Stimulated activated CD8-positive, alpha-beta memory T cell treated with anti-CD3 and anti-CD28 coated beads, Interleukin-7, amount 100 ng/mL, for 1 hour (primary cell): ENCODE measurements at places on chromosomes 2 and 18.
A peak's percentile ranks its signal among the peaks of the same experiment; 100 is the strongest.

DNA sequence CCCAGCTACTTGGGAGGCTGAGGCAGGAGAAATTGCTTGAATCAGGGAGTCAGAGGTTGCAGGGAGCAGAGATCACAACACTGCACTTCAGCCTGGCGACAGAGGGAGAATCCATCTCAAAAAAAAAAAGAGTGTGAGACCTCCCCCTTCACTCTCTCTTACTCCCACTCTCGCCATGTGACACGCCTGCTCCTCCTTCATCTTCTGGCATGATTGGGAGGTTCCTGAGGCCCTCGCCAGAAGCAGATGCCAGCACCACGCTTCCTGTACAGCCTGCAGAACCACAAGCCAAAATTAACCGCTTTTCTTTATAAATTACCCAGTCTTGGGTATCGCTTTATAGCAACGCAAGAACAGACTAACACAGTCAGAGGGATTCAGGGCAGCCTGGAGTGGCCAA is 66.3 kb upstream of the CREB1 start:
- no peak for DNase-seq

DNA sequence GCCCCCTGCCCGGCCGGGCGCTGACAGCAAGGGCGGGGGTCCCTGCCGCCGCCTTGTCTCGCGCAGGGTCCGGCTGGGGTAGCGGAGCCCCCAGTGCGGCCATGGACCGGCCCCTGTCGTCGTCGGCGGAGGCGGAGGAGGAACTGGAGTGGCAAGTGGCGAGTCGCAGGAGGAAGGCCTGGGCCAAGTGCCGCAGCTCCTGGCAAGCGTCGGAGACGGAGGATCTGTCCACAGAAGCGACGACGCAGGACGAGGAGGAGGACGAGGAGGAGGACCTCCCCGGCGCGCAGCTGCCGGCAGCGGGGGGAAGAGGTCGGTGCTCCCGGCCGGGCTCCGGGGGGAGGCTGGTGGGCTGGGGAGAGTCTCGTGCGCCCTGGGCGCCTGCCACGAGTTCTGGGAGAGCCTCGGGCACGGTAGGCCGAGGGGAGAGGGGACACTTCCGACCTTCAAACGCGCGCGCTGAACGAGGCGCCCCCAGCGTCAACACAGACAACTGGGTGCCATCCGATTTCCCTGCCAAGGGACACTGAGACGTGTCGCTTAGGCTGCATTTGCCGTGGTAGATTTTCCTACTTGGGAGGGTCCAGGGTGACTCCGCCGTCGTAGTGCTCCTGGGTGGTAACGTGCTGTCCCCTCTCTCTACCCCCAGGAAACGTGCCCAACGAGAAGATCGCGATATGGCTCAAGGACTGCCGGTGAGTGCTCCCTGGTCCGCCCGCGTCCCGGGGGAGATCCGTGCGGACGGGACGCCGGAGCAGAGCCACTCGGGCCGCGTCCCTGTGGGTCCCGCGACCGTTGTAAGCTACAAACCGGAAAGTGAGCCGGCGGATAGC is 652 bp downstream of the ITPRID2 start:
- DNase-seq: peak; percentile 25

GRCh38 chr18:62850619-62851306 is 135.4 kb downstream of the PHLPP1 start:
- no peak for DNase-seq

- no peak for DNase-seq
These were observed at the start of gene UNC80 for GRCh38 chr2:209771474-209772289. Gene UNC80 (plus strand): TSS chr2:209771832. CDS start chr2:209772073, 241 bp downstream.
